ENCODE measurements at places on chromosomes 2 and 18. TPM values are rescaled to one million over a fixed set of nuclear protein-coding genes. Genes with fewer than 3 reads are reported as not detected.

- DNase-seq, result peak; percentile 78
These were observed 2.0 kb downstream of the SLC14A2 start for GRCh38 chr18:45617284-45617683.

GRCh38 chr2:118580651-118581050 lies 266.8 kb downstream of the EN1 start:
- DNase-seq, result no peak

ZNF521 gene
- 10.3 TPM for total RNA-seq

SLC38A11 gene
- total RNA-seq, result 0.33 TPM

SETBP1 gene
- total RNA-seq, result 10.3 TPM
